Activated naive CD8-positive, alpha-beta T cell treated with anti-CD3 and anti-CD28 coated beads, Interleukin-2, amount 10 ng/mL, durations not matched to agents 7 days and 5 days (primary cell): ENCODE measurements at places on chromosomes 5 and 9.

DNA sequence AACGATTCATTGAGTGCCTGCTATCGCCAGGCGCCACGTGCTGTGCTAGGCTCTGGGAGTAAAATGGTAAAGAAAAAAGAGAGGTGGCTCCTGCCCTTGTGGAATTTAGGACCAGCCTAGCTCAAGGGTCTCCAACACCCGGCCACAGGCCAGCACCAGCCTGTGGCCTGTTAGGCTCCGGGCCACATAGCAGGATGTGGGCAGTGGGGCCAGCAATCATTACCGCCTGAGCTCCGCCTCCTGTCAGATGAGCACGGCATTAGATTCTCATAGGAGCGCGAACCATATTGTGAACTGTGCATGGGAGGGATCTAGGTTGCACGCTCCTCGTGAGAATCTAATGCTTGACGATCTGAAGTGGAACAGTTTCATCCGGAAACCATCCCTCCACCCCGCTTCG lies 1.5 kb downstream of the RMRP start:
- no peak for DNase-seq

DNA sequence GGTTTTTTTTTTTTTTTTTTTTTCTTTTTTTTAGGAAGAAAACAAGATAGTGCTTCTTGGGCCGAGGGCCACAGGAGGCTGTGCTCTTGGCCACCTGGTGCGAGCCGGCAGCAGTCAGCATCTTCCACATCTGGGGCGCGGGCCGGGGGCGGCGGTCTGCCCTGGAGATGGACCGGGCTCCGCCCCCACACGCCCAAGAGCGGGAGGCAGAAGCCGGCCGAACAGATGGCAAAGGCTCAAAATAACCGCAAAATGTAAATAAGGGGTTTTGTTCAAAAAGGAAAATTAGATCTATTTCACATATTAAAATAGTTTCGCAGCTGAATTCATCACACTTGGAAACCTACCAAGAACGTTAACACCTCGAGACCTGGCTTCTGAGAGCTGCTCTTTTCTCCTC lies 51.5 kb upstream of the UBAC1 start:
- no peak for DNase-seq

- DNase-seq: no peak
Measured at GRCh38 chr5:151002250-151002649, 18.1 kb upstream of the GPX3 start.

DNA sequence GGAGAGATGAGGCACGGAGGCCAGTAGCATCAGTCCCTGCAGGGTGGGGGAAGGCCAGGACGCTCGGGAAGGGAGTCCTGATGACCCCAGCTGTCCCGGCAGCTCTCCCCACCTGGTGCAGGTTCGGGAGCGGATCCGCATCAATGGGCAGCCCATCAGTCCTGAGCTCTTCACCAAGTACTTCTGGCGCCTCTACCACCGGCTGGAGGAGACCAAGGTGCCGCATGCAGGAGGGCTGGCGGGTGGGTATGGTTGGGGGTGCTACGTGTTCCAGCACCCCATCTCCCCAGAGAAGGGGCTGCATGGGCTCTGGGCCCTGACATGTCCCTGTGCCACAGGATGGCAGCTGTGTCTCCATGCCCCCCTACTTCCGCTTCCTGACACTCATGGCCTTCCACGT lies 4.2 kb downstream of the FPGS start:
- DNase-seq: no peak

DNA sequence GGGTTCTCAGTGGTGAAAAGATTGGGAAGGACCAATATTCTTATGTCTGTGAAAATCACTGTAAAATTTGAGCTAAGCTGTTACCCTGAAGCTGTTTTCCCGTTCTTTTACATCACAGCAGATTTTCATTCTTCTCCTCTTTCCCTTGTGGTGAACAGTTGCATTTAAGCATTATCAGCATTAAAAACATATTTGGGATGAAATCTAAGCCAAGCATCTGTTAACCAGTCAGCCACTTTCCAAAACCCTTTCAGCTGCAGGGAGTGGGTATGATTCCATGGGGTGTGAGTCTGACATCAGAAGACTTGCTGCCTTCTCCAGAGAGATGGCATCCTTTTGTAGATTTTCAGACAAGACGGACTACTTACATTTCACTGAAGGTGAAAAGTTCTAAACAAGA lies 97.2 kb downstream of the TRIO start:
- DNase-seq: no peak

- DNase-seq: no peak
Measured at GRCh38 chr9:126532019-126532462, 81.7 kb upstream of the LMX1B start.

- no peak for DNase-seq
Measured at GRCh38 chr5:79727451-79728355, 38.1 kb downstream of the CMYA5 start.

DNA sequence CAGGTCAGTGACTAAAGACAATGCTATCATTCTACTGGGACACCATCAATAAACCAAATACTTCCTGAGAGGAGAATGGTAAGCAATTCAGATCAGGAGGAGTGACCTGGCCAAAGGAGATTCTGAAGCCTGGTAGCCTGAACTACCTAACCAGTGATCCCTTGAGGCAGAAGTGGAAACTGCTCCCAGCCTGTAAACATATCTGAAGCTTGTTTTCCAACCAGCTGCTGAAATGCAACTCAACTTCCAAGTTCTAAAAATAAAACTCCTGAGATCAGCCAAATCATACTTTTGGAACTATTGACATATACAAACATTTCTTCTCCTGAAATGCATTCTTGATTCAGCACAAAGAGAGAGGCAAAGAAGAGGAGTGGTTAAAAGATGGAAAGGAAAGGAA lies 204.1 kb downstream of the EBF1 start:
- DNase-seq: no peak

GRCh38 chr5:85538362-85538761 lies 1079.4 kb upstream of the COX7C start:
- no peak for DNase-seq

DNA sequence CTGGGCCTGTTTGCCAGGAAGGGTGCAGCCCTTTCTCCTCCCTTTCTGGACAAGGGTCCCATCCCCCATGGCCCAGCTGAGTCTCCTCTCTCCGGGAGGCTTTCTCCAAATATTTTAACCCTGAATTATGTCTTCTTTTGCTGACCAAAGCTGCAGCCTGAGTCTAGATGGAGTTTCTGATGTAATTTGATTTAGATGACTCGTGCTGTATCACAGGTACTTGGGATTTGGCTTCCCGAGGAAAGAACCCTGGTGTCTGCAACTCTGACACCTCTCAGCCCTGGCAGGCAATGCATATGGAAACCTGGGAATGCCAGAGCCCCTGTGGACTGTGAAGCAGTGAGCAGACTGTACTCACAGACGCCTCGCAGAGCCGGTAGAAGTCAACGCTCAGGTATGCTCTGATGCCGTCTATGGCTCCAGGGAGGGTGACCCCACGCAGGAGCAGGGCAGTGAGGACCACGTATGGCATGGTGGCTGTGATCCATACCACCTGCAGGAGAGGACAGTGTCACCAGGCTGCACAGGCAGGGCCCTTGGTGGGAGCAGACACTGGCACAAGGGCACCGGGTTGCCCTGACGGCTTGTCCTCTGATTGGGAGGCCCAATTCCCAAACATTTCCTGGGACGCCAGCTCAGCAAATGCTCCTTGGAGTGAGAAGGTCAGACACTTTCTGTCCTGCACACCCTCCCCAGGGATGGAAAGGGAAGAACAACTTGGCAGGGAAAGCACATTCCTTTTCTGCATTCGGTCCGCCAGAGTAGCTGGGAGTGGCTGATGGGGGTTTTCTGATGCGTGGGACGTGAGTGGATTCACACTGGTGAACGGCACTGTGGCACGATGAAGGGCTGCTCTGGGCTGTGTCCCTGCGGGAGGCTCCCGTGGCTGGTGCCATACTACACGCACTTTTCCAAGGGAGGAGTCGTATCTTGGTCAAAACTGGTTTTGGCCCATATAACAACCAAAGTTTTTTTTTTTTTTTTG lies 24.7 kb downstream of the SLC6A3 start:
- no peak for DNase-seq

- DNase-seq: no peak
Measured at GRCh38 chr9:130833031-130833990, 1.7 kb upstream of the ABL1 start.

GRCh38 chr5:155471027-155471426 lies 457.5 kb downstream of the KIF4B start:
- DNase-seq: no peak

DNA sequence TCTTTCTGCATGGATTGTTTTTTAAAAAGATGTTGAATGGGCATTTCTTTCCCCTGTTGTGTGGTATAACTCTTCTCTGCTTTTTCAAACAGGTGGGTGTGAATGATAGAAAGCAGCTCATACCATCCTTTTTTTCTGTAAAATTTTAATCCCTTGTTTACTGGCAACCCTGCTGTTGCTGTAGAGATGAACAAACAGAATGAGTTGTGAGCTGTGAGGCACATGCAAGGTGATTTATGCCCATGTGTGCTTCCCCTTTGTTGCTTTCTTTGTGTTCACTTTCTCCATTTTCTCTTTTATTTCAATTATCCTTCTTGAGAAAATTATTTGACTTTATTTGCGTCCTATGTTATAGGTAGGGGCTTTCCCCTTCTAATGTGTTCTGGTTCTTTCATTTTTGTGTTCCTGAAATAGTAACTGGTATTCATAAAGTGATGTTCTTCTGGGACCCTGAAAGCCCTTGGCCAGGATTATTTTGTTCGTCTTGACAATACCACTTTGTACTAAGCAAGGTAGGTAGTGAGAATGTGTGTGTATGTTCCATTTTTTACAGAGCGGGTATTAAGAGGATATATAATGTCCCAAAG lies 79.9 kb downstream of the AOPEP start:
- no peak for DNase-seq

DNA sequence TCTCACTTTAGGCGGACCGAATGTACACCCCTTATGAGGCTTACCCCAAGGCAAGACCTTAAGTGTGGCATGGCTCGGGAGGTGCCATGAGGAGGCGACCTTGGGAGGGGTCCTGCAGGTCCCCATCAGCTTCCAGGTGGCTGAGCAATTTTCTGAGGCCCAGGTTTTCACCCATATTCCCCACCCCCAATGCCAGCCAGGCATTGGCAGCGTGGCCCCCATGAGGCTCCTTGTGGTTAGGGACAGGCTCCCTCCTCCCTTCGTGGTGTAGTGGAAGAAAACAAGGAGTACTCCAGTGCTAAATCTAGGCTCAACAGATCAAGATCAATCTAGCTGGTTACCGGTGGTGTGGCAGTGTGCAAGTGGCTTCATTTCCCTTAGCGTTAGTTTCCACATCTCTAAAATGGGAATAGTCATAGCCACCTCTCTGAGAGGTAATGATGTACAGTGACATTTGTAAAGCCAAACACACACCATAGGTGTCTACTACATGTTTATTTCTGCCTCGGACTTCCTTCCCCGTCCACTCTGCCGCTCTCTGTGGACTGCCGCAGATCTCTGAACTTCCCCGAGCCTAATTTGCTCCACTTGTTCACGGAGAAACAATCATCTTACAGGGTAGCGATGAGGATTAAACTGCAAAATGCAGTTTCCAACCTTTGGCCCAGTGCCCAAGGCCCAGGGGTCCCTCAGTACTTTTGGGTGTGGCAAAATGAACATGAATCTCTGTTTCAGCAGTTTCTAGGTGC lies 8.4 kb downstream of the LHX2 start:
- no peak for DNase-seq

GRCh38 chr9:5514617-5515260 lies 4.4 kb downstream of the PDCD1LG2 start:
- no peak for DNase-seq

- no peak for DNase-seq
Measured at GRCh38 chr5:124292322-124292855, 454.1 kb downstream of the ZNF608 start.

GRCh38 chr5:93401634-93402213 lies 179.3 kb downstream of the NR2F1-AS1 start:
- no peak for DNase-seq

DNA sequence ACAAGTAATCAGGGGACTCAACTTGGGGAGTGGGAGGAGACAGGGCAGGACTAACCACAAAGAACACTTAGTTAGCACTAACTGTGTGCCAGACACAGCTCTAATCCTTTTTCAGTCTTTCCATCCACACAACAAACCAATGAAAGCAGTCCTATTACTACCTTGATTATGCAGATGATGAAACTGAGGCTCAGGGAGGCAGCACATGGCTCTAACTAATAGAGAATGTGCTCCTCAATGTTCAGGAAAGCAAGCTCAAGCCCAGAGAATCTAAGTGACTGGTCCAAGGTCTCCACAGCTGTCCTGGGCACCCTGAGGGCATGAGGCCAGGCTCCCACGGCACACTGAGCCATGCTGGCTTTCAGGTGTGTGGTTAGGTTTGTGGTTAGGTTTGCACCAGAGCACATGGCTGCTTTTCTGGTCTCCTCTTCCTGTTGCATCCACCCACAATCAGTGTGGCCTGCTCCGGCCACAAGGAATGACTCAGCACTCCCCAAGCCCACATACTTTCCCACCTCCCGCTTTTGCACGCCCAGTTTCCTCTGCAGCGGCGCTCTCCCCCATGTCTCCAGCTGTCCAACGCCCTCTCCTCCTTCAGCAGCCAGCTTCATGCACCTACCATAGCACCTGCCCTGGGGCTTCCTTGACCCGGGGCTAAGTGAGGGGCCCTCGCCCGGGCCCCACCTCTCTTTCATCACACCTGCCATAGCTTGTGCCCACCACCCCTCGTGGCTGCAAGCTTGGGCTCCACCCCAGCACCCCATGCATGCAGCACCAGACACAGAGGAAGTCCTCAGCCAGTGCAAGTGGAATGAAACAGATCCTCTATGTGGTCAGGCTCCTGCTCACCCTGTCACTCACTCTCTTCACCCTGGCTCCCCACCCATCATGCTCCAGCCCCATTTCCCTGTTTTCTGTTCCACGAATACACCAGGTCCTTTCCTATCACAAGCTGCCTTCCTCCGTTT lies 133.1 kb downstream of the GABBR2 start:
- DNase-seq: peak; percentile 47

DNA sequence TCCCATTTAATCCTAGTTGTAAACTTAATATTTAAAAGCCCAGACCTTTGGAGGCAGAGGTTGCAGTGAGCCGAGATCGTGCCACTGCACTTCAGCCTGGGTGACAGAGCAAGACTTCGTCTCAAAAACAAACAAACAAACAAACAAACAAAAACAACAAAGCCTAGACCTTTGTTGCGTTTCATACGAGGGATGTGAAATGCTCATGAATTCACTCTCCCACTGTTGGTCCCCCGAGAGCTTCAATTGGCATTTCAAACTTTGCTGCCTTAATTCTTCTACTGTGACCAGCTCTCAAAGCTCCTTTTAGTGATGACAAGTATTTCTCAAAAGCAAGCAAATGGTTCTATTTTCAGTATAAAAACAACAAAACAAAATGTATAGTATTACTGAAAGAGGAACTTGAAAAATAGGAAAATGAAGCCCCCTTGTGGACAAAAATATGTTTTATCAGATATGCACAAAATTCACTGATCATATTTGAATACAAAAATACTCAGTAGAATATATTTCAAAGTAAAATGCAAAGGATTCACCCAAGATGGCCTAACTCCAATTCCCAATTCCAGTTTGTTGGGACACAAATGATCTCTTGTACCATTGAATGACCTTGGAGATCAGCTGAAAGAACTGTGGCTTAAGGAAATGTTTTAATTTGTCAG lies 140.4 kb downstream of the ESM1 start:
- no peak for DNase-seq

DNA sequence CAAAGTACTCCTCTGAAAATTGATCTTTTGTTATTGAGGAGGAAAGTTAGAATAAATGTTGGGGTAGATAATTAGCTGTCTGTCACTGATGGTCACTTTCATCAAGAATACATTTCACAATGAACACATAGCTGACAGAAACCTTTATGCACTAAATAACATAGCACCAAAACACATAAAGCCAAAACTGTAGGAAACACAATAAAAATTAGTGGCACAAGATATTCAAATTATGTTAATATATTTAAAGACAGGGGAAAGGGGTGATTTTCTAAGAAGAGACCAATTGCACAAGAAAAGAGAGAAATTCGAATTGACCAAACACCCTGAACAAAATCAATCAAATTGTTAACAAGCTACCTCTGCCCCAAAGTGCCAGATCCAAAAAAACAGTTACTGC lies 89.7 kb downstream of the AK8 start:
- no peak for DNase-seq
